ENCODE measurements at places on chromosomes 12 and 14. TPM values are rescaled to one million over a fixed set of nuclear protein-coding genes. Genes with fewer than 3 reads are reported as not detected.

The NDUFA12 gene
- total RNA-seq = 135 TPM

- DNase-seq = no peak
Measured at GRCh38 chr12:52496054-52496453, 3.0 kb upstream of the KRT6A start.

DNA sequence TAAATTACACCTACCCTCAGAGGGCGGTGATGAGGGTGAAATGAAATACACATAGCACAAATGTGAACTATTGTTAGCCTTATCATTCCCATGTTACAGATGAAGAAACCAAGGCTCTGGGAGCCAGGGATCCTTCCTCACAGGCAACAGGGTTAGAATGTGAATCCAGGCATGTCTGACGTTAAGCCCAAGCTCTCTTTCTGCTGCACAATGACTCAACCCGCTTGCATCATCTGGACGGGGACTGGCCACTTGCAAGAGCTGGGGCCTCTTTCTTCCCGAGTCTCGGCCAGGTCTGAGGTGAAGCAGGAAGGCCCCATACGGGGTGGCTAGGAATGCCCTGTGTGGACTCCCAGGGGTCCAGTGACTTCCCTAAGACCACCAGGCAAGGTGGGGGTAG is 105.2 kb downstream of the RBM19 start:
- no peak for DNase-seq

DNA sequence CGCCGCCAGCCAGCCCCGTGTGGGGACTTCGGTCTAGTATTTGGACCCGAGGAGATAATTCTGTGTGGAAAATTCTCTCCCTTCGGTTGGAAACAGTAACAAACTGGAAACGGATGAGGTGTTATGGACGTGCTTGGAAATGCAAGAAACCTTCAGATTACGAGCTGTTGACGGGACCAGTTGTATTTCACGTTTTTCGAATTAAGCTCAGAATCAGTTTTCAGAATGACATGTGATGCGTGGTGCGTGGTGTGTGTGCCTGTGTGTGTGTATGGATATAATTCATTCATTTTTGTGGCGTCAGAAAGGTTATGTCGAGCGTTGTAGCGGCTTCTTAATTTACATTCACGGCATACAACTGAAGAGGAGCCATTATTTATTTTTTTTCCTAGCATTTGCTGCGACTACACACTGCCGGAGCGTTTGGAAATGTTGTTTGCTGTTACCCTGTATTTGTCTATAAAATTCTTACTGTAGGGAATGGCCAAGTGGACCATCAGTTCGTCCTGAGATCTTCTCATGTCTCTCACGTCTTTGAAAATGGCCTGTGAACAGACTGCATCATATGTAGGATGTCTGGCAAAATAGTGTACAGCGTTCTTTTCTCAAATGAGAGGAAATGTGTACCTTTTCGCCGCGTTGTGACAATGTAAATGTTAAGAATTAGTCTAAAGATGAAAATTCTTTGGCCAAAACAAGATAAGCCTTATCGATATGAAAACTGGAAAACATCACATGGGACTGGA is 1.3 kb downstream of the TRAF3 start:
- peak; percentile 52 for DNase-seq

- DNase-seq = no peak
Measured at GRCh38 chr12:47747596-47748506, 10.8 kb downstream of the RAPGEF3 start.

The TPPP2 gene
- total RNA-seq = not detected

DNA sequence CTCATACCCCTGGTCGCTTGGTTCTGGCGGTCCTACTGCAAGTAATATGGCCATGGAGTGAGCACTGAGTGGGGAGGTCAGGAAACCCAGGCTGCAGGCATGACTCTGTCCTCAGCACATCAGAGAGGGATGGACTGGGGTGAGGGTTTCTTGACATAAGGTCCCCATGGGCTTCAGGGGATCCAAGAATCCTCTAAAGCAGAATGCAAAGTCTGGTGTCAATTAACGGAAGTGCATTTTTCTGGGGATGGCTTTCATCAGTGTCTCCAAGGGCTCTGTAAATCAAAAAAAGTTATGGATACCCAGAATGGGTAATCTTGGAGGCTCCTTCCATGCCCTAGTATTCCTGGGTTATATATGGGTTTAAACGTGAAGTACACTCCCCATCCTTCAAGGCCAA is 3.7 kb downstream of the FIGNL2 start:
- no peak for DNase-seq

The AMN gene
- 0.53 TPM for total RNA-seq

The AJUBA gene
- total RNA-seq = 2.9 TPM

The EPYC gene
- not detected for total RNA-seq

GRCh38 chr12:28121899-28122655 is 68.2 kb upstream of the CCDC91 start:
- DNase-seq = no peak

DNA sequence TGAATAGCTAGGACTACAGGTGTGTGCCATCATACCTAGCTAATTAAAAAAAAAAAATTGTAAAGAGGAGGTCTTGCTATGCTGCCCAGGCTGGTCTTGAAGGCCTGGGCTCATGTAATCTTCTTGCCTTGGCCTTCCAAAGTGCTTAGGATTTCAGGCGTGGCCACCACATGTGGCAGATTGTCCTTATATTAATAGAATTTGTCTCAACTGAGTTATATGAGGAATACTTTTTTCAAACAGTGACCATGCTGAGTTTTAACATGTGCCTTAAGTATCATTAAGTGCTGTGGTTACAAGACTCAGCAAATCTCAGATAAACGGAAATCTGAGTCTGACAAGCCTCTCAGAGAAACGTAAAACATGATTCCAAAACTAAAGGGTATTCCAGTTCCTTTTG is 83.2 kb upstream of the FERMT2 start:
- DNase-seq = no peak

GRCh38 chr12:19003141-19003540 is 126.4 kb upstream of the PLEKHA5 start:
- DNase-seq = no peak

DNA sequence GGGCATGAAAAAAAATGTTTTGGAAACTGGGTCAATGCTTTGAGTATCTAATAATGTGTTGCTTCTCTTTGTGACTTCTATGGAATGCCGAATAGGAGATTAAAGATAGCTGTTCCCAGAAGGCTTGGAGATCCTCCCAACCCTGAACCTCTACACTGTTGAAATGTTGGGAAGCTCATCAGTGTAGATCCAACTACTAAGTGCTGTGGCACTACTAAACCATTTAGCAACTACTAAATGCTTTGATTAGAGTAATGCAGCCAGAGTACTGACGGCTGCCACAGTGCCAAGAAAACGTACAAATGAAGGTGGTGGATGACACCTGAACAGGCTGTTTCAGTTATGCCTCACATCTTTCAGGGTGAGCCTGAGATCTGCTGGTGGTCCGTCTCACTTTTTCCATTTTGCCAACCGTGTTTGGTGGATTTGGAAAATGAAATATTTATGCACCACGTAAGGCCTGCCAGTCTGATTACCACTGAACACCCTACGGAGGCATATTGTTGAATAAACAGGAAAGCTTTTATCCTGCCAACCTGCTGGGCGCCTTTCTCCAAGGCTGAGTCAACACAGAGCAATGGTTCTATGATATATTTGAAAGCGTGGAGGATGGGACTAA is 938.0 kb upstream of the FLRT2 start:
- DNase-seq = no peak

The SLCO1C1 gene
- not detected for total RNA-seq

- peak; percentile 63 for DNase-seq
Measured at GRCh38 chr12:752695-753610, 574 bp downstream of the WNK1 start.

GRCh38 chr12:114691763-114692185 is 7.8 kb upstream of the TBX3 start:
- DNase-seq = no peak

The TGM1 gene
- total RNA-seq = 7.4 TPM

The AKAP6 gene
- total RNA-seq = 1.1 TPM

DNA sequence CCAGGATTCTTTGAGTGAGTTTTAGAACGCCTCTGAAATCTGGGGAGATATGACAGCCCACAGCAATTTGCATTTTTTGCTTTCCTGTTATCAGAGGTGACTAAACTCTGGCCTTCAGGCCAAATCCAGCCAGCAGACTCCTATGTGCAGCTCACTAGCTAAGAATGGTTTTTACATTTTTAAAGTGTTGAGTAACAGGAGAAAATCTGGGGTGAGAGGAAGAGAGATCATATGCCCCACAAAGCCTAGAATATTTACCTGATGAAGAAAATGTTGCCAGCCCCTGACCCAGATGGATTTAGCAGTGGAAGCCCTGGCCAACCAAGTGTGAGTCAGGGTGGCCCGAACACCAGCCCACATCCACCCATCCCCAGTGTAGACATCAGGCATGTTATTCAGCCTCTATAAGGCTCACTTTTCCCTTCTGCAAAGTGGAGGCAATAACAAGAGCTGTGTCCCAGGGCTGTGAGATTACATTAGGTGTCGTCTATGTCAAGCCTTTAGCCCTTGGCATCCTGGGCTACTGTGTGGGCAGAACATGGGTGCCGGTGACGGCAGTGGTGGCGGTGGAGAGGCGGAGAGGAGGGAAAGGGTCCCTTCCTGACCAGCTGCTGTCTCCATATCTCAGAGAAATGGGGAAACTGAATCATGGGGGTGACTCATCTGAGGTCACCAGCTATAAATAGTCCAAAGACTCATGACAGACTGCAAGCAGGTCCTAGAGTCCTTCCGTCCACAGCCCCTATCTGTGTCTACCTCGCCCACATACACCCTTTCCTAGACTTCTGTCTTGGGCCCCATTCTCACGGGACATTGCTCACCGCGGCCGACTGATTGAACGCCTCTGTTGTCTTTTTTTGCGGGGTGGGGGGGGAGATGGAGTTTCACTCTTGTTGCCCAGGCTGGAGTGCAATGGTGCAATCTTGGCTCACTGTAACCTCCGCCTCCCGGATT is 32.6 kb upstream of the CD9 start:
- DNase-seq = peak; percentile 84

- DNase-seq = no peak
Measured at GRCh38 chr12:130136509-130137039, 25.7 kb upstream of the FZD10 start.

DNA sequence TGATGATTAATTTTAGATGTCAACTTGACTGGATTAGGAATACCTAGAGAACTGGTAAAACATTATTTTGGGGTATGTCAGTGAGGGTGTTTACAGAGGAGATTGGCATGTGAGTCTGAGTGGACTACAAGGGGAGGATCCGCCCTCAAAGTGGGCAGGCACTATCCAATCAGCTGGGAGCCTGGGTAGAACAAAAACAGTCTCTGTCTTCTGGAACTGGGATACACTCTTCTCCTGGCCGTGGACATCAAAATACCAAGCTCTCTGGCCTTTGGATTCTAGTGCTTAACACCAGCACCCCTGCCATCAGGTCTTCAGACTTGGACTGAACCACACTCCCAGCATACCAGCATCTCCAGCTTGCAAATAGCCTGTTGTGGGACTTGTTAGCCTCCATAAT is 4.4 kb upstream of the SCAF11 start:
- DNase-seq = no peak

The ASCL1 gene
- total RNA-seq = not detected

The RAB21 gene
- total RNA-seq = 88.9 TPM

DNA sequence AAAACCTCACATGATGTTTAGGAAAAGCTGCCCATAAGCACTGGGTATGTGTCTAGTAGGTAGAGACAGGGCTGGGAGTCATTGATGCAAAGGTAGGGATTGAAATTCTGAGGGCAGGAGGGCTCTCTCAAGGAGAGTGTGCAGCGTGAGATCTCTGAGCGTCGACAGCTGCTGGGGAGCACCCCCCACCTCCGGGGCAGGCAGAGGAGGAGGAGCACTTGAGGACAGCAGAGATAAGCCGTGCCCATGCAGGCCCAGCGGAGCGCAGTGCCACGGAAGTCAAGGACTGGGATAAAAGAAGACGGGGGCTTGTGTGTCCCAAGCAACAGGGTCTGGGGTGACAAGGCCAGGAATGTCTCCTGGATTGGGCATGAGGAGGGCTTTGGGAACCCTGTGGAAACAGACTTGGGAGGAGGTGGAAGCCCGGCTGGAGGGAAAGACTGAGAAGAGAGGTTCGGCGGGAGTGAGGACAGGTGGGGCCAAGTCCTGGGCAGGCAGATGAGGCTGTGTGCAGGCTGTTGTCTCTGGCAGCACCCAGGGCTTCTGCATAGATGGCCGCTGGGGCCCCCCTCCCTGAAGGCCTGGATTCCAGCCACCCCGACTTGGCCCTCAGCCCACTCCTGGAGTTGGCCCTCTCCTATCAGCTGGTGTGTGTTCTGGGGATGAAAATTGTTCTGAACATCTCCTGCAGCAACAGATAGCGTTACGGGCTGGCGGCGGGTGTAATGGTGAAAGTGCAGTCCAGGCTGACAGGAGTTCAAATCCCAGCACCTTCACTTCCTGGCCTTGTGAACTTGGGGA is 1.9 kb downstream of the CACNA2D4 start:
- DNase-seq = peak; percentile 2

GRCh38 chr12:1842905-1843640 is 22.7 kb downstream of the LRTM2 start:
- DNase-seq = no peak

Measured in activated CD4-positive, alpha-beta T cell treated with anti-CD3 and anti-CD28 coated beads for 36 hours (primary cell).